ENCODE measurements at places on chromosomes 3 and 15.
A peak's percentile ranks its signal among the peaks of the same experiment; 100 is the strongest.

GRCh38 chr15:23567921-23568320, 2.4 kb downstream of the MKRN3 start:
- DNase-seq, result no peak

DNA sequence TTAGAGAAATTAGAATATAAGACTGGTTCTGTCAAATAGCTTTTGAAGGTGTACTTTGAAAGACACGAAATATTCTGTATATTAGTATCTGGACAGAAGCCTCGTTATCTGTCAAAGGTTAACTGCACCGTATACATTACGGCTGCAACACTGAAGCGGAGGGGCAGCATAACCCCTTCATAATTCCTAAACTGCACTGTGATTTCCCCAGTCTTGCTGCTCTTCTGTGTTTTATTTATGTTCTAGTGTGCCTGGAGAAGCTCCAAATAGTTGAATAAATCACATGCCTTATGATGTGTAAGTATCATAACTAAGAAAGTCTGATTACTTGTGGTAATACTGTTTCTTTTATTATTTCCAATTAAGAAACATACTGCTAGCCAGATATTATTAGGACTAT, 285.7 kb upstream of the ROBO2 start:
- no peak for DNase-seq

GRCh38 chr3:133851266-133851906, 44.3 kb downstream of the RAB6B start:
- DNase-seq, result no peak

DNA sequence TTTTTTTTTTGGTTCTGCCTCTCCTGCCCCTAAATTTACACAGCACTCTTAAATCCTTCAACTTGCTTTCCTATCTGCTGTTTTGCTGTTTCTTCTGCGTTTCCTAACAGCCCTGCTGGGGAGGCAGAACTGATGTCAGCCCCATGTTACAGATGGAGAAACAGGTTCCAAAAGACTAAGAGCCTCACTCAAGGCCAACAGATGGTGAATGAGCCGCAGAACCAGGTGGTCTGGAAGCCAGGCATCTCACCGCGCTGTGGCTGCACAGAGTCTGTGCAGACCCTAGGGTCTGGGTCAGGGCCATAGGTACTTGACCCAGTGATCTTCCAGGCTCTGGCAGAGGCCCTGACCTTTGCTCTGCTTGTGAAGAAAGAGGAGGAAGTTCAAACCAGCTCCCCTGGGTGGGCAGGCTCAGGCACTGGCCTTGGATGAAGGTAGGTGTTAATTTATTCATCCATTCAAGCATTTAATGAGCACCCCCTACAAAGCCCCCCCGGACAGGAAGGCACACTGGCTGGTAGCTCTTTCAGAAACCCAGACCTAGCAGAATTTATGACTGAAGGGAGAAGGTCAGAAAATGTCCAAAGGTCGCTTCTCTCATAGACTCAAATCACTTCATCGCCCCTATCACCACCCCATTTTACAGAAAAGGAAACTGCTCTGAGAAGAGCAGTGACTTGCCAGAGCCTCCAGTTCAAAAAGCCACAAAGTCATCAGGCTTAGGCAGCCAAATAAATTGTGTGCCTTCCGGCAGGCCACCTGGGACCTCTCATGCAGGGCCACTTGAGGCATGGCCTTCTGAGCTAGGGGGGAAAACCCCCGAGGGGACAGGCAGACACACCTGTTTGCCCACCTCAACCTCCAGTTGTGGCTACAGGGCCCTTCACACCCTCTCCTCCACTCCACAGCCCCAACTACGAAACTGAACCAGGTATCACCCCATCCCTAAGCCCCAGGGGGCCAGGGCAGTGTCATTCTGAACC, 2.7 kb downstream of the CHDH start:
- DNase-seq, result no peak

GRCh38 chr3:132187746-132188145, 129.5 kb upstream of the ACP3 start:
- no peak for DNase-seq

- no peak for DNase-seq
Measured at GRCh38 chr3:132543011-132543739, 53.9 kb upstream of the ACKR4 start.

DNA sequence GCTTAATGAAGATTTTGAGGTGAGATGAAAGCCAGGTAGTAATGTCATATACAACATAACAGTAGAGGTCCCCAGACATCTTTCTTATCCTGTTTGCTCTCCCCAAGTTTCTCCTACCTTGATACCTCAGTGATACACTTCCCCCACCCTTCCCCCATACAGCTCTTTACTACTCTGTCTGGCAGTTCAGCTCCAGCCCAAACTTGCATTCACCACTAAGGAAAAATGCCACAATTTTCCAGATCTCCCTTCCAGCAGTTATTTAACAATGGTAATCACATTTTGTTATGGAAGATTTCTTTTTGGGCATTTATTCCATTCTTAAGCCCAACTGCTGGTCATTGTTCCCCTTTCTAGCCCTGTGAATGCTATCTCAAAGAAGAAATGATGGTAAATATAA, 34.9 kb upstream of the ITGA11 start:
- no peak for DNase-seq

- no peak for DNase-seq
Measured at GRCh38 chr15:81966631-81967030, 79.2 kb downstream of the MEX3B start.

DNA sequence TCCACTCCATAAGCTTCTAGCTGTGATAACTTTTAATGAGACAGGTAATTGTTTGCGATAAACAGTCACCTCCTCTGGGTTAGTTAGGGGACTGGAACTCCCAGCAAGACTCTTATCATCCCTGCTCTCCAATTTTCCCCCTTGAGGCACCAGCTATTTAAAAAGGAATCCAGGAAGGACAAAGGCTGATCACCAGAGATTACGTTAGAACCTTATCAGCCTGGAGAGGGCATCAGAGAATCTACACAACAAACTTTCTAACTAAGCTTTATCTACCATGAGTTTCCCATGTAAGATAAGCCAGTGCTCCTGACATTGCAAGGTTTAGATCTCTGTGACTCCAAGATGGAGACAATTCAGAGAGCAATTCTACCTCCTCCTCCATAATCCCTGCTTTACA, 31.3 kb downstream of the GPR176 start:
- DNase-seq, result no peak

DNA sequence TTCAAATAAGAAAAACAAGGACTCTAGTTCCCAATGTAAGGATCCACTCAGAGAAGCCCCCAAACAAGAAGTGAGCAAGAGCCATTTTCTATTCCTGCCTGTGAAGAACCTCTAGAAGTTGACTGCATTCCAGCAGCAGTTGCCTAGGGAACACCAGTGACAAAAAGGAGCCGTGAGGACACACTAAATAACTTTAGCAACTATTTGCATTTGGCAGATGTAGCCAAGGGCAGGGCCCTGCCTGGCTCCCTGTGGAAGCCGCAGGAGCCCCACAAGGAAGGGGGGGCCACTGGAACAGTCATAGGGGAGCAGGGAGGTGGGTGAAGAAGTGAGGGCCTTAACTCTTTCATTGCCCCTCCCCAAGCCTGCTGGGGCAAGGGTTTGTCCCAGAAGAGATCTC, 470.2 kb upstream of the PROK2 start:
- no peak for DNase-seq

DNA sequence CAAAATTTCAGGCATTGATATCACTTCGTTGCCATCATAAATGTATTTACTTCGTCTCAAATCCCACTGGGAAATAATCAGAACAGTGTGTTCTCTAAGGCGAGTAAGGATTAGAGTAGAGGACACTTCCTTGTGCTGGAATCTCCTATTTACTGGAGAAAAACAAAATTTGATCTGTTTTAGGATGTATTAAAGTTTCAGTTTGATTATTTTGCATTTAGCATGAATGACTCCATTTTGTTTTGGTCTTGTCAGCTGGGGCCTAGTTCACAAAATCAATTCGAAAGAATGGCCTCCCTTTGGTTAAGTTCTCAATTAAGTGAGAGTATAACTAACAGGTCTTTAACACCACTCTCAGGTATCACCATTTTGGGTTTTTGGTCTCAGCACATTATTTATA, 11.7 kb upstream of the NOX5 start:
- DNase-seq, result no peak

DNA sequence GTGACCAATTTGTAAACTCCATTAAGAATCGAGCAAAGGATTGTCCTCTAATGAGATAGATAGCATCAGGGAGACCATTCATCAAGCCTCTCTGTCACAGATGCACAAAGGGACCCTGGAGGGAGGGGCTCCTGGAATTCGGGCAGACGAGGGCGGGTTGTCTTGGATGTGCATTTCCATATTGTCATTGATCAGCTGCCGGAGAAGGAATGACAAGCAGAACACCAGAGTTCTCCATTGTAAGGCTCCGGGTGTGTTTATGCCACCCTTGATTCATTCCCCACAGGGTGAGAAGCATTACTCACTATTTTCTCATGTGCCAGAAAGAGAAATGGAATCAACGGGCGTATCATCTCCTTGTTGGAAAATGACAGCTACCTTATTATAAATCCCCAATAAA, 167.5 kb downstream of the EBLN2 start:
- DNase-seq, result peak; percentile 22

DNA sequence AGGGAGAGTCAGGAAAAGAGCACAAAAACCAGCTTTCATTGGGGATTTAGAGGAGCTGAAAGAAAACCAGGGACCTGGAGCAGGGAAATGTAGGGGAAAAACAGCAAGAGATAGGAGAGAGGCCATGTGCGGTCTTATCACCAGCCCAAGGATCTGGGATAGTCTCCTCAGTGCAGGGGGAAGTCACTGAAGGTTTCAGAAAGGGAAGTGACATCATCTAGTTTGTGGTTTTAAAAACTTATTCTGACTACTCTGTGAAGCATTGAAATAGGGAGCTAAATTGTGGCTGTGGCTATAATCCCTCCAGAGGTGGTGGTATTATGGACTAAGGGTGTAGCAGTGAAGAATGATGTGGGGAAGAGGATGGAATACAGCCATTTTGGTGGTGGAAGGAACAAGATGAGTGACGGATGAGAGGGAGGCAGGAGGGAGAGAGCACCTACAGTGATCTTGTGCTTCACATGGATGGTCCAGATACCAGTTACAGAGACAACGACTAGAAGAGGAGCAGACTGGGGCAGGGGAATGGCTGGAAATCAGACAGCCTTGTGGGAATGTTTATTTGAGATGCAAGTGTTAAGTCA, 72.7 kb downstream of the HMG20A start:
- DNase-seq, result no peak

DNA sequence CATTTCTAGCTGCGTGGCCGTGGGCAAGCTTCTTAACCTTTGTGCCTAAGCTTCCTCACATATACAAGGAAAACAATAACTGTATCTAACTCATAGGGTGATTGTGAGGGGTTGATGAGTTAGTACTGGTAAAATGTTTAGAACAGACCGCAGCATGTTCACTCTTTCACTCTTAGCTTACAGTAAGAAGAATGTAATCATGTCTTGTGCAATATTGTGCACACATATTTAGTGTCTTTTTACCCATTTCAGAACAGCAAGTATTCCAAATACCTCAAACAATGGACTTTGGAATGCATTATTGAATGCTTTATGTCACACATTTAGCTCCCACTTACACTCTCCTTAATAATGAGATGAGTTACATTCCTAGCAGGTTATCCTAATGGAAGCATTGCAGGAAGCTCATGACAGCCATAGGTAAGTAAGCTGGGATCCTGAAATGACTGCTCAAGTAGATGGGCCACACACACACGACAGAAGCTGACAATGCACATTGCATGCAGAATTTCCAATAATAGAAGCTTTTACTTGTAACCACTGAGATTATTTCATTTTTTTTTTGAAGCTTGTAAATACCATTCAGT, 468.9 kb upstream of the WNT5A start:
- no peak for DNase-seq

DNA sequence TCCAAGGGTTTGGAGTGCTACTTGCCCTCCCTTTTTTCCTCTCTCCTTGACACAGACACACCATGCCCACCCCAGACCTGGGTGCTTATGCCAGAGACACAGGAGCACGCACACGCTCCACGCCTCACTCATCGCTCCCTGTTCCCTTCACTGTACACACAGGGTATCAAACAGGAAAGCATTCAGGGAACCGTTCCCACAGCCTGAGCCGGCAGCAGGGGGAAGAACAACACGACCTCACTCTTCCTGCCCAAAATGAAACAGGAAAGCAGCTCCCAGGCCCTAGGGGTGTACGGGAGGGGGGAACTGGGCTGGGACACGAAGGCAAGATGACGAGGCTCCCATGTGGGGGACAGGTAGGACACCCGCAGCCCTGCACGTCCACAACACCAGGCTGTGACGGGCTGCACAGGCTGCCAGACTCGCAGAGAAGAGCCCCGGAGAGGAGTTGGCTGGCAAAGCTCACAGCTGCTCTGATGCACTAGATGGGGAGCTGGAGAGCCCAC, 11.2 kb downstream of the DLL4 start:
- DNase-seq, result no peak

GRCh38 chr3:72906154-72906553, 18.3 kb downstream of the GXYLT2 start:
- DNase-seq, result no peak

Measured in SK-N-DZ (cell line).